OCI-LY7 (cell line): ENCODE measurements at places on chromosomes 7 and 10. TPM values are rescaled to one million over a fixed set of nuclear protein-coding genes. Genes with fewer than 3 reads are reported as not detected.

The ZNF503 gene
- total RNA-seq: not detected in 2 replicates

The ATRNL1 gene
- total RNA-seq: not detected in 2 replicates

GRCh38 chr7:92586403-92586802, 3.8 kb downstream of the FAM133B start:
- no peak for DNase-seq

DNA sequence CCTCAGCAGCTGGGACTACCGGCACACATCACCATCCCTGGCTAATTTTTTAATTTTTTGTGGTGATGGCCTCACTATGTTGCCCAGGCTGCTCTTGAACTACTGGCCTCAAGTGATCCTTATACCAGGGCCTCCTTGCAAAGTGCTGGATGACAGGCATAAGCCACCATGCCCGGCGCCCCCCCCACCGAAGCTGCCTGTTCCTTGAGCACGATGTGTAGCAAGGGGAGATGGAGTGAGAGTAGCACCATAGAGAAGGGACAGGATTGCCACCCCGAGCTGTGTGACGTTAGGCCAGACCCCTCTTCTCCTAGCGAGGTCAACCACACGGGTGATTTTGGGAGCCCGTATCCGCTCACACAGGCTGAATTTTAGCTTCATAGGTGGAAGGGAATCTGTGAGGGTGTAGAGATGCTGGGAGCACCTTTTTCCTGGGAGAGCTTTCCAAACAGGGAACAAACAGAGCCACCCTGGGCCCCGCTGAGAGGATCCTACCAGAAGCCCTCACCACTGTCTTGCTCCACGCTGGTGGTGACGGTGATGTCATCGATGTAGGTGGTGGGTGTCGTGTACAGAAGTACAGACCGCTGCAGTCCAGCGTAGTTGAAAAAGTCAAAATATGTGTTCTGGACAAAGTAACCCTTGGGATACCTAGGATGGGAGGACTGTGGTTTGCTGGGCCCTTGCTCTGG, 3.0 kb downstream of the GUSB start:
- no peak for DNase-seq

- no peak for DNase-seq
These were observed 2.6 kb downstream of the HYCC1 start for GRCh38 chr7:23011222-23011924.

- peak; percentile 66 for DNase-seq
These were observed 1.5 kb upstream of the KAT6B start for GRCh38 chr10:74824900-74825370.

DNA sequence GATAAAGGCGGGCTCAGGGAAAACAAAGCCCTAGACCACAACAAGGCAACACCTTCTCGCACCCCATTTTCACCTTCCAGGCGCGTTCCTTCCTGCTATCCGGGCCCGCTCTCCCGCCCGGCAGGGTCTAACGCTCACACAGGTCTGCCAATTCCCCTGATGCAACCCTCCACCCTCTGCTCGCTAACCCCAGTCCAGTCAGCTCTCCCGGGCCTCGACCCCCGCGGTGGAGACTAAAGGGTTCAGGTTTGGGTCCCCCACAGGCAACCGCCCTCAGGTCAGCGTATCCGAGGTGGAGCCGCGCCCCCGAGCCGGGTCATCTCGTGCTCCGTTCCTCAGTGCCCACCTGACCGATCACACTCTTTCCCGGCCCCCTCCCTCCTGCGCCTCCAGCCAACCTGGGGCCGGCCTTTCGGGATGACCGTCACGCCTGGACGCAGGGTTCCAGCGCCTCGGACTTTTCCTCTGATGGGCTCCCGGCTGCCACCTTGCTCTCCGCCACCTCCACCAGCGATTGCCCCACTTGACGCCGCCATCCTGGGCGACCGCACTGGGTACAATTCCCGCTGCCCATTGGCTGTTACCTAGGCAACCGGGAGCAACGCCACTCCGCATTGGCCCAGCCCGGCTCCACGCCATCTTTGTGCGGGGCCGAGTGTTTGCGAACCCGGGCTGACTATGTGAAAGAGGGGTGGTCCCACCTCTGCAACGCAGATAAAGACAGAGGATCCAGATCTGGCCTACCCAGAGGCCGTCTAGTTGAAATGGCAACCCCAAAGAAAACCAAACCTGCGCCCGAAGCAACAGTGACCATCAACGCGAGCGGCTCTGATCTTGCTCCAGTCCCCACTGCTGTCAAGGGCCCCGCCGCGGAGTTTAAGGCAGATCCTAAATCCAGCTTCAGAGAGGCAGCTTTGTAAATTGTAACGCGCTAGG, at the start of gene MORN4:
TSS of gene MORN4 (minus strand) at position 552 of the 936 bp plus-strand sequence. CDS start 13,847 bp downstream, outside the sequence.
- peak; percentile 89 for DNase-seq

GRCh38 chr7:95630702-95631458, 34.6 kb upstream of the PDK4 start:
- DNase-seq: no peak

DNA sequence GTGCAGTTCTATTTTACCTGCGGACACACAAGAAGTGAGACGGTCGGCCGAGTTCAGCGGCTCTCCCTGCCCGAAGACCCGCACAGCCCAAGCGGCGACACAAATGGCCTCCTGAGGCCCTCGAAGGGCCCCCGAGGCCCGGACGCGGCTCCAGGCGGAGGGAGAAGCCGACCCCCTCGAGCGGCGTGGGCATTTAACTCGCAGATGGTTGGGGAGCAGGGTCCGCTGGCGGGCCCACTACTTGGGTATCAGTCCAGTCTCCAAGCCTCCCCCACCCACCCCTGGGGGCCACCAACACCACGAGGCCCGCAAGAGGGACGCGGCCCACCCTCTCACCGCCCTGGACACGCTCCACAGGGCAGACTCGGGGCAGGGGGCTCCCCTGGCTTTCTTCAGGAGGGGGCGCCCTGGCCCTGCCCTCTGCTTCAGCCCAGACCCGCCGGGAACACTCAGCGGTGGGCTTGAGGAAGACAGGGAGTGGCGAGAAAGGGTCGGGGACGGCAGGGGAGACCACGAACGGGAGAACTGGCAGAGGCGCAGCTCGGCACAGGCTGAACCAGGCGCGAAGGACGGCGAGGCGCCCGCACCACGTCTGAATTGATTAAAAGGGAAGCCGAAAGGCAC, 1.7 kb downstream of the IGF2BP3 start:
- peak; percentile 60 for DNase-seq

DNA sequence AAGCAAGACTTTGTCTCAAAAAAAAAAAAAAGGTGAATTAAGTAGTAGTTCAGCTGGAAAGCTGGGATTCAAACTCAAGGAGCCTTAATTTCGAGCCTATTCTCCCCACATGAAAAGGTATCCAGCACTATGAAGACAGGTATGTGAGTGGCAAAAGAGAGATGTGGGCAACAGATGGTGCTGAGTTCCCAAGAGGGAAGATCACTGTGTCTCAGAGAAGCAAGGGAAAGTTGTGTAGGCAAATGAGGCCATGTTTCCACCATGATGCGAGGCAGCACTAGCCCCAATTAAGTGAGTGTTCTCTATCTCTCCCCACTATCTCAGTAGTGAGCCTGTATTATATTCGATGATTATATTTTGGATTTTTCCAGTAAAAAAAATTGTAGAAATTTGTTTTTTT, 19.8 kb upstream of the ST7 start:
- no peak for DNase-seq

DNA sequence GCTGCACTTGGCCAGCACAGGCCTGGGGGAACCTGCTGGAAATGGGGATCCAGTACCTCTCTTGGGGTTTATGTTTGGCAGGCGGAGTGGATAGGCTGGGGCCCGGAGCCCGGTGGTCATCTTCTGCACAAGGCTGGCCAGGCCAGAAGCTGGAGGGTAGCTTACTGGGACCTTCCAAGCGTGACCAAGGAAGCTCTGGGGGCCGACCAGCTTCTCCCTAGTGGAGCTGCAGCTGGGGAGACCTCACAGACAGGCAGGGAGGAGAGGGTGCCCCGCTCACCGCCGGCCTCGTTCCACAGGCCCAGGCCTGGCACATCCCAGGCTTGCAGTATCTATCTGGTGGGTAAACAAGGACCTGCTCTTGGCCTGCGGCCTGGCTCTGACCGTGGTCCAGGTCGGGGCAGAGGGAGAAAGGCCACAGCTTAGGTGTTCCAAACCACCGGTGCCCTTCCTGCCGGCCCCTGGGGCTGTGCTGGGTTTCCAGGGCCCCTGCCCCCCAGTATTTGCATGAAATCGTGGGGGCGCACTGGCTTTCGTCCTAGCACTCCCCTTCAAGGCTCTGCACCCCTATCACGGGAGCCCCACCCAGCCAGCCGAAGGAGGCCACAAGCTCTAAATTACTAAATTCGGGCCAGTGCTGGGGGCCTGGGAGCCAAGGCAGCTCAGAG, 1.5 kb upstream of the ELFN1 start:
- no peak for DNase-seq

The CALHM2 gene
- total RNA-seq: not detected in 2 replicates

The SLC18A2 gene
- total RNA-seq: not detected in 2 replicates

- DNase-seq: no peak
These were observed 8.9 kb downstream of the COL17A1 start for GRCh38 chr10:104076743-104077160.

- no peak for DNase-seq
These were observed 9.3 kb downstream of the TMEM248 start for GRCh38 chr7:66930341-66930740.

GRCh38 chr10:50431133-50431532, 179.8 kb upstream of the ASAH2 start:
- DNase-seq: no peak
